Posterior cingulate gyrus (tissue), 11 donors: ENCODE measurements at places on chromosomes 5 and 9.

GRCh38 chr9:109912726-109913460, 132.9 kb downstream of the PALM2AKAP2 start:
- DNase-seq, result no peak

DNA sequence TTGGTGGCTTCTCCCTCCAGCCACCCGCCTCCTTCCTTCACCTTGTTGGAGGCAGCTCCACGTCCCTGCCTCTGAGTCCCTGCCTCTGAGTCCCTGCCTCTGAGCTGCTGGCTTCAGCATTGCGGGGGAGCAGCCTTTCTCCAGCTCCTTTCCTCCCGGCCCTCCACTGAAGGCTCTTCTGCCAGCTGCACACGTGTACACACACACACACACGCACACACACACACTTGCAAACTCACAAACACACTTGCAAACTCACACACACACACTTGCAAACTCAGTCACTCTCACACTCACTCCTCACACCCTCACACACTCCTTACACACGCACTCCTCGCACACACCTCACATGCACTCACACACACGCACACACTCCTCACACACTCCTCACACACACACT, 45.1 kb downstream of the C9orf50 start:
- no peak for DNase-seq

- DNase-seq, result no peak
Measured at GRCh38 chr9:113215132-113215531, 5.9 kb downstream of the FKBP15 start.

DNA sequence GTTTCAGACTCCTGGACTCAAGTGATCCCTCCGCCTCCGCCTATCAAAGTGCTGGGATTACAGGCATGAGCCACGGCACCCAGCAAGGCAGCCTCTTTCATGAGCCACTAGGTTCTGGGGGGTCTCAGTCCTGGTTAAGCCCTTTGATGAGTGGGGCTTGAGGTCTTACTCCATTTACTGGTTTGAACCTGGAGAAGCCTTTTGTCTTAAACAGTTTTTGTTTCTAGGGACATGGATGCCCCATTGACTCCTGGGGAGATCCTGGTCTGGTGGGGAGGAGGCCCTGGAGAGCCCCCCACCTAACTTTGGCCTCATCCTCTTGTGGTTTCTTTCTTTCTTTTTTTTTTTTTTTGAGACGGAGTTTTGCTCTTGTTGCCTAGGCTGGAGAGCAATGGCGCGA, 6.7 kb downstream of the PRRC2B start:
- no peak for DNase-seq

- no peak for DNase-seq
Measured at GRCh38 chr9:10917001-10917400, 304.2 kb upstream of the PTPRD start.
